ENCODE measurements at places on chromosomes 16 and 17. TPM values are rescaled to one million over a fixed set of nuclear protein-coding genes. Genes with fewer than 3 reads are reported as not detected.

HOXB2 gene
- polyA plus RNA-seq, result 1.7 TPM

DNA sequence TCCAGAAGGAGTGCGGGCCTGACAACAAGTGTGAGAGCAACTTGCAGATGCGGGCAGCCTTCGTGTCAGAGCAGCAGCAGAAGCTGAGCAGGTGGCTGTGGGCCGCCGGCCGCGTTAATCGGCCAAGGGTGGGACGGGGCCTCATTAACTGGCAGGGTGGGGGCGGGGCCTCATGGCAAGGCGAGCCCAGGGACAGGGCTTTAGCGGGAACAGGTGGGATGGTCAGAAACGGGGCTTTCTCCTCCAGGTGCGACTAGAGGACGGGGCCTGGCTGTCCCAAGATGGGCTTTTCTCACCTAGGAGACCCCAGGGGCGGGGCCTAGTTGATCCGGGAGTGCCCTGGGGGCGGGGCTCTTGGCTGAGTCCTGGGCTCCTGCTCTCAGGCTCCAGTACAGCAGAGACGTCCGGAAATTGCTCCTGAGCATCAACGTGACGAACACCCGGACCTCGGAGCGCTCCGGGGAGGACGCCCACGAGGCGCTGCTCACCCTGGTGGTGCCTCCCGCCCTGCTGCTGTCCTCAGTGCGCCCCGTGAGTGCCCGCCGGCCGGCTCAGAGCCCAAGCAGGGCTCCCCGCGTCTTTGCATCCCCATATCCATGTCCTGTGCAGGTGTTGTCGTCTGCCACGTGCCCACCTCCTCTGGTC is 18.4 kb upstream of the PDK2 start:
- no peak for DNase-seq

HS3ST4 gene
- polyA plus RNA-seq, result not detected

TEKT1 gene
- polyA plus RNA-seq, result not detected

- DNase-seq, result no peak
These were observed 198.1 kb downstream of the ENGASE start for GRCh38 chr17:79272666-79273219.

PALB2 gene
- polyA plus RNA-seq, result 5.7 TPM

All from BJ (cell line).